ENCODE measurements at places on chromosomes 1 and 21.

DNA sequence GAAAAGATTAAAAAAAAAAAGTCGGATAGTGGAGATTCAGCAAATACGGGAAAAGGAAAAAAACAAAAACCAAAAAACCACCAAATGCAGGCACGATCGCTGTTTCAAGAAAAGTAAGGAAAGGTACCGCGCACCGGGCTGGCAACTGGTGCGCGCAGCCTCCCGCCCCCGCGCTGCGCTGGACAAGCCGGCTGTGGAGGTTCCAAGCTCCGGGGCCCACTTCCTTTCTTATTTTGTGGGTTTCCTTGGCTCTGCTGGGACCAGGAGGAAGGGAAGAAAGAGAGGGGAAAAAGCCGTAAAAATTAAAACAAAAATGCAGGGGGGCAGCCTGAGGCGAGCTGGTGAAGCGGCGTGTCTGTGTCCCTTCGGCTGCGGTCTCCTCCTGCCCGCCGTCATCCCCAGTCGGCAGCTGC, 233 bp downstream of the ADAMTS5 start:
- no peak for DNase-seq

- DNase-seq = no peak
Observed at GRCh38 chr1:6180268-6180706, at the start of gene CHD5. CHD5 (minus strand) TSS chr1:6180321; CDS start chr1:6180023, 298 bp downstream.

DNA sequence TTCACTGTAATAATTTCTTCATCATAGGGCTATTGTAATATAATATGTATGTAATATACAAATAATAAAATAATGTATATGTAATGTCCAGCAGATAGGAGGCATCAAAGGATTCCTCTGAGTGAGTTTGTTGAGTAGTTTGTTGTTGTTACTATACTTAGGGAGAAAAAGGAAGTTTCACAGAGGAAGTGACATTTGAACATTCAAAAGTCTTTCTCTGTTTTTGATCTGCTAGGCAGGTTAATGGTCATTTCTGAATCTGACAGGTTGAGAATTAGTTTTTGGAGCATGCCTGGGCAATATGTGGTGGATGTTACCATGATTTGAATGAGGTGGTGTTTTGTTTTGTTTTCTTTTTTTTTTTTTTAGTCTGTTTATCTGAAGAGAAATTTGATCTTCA, 102.1 kb downstream of the NRDC start:
- DNase-seq = no peak

DNA sequence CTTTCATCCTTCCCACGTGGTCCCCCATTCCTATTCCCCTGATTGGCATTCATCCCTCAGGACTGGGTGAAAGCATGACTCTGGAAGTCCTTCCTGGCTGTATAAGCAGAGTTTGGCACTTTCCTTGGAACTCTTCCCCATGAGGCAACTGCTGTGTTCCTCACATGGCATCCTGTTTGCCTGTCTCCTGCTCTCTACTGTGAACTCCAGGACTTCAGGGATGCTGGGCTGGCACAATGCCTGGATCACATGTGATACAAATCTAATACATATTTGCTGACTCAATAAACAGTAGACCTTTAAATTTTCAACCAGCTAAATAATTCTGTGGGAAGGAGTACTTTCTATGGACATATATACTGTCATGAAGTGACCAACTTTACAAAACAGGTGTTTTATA, 46.8 kb upstream of the EDEM3 start:
- DNase-seq = no peak

All from stimulated activated CD4-positive, alpha-beta T cell treated with anti-CD3 and anti-CD28 coated beads, TNF-alpha, amount 100 ng/mL, for 24 hours (primary cell).